ENCODE measurements at places on chromosomes 4 and X.

DNA sequence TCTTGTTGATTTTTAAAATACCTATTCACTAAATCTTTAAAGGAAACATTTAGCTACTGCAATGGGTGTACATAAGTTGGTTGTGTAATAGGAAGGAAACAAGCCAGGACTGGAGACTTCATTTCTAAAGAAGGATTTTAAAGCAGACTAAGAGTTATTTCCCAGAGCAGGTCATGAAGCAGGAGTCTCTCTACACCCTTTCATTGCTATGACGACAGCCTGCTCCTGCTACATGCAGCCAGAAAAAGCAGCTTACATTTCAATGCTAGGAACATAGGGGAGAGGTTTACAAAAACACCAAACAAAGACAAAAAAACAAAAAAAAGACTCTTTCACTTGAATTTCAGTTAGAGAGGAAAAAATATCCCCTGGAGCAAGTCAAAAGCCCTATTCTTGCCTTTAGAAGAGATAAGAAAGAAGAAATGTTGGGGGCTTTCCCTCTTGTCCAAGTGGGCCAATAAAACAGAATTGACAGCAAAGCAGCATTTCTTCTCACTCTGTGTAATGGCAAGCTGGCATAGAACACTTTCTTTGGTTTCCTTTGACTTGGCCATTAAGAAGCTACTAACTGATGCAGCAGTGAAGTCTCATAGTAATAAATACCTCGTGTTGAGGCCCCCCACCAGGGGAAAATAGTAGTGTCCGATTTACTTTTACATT, 3.4 kb downstream of the SPARCL1 start:
- no peak for DNase-seq

GRCh38 chr4:65917486-65917885, 247.2 kb upstream of the EPHA5 start:
- DNase-seq, result no peak

GRCh38 chr4:15536552-15537499, 67.1 kb downstream of the CC2D2A start:
- DNase-seq, result no peak

DNA sequence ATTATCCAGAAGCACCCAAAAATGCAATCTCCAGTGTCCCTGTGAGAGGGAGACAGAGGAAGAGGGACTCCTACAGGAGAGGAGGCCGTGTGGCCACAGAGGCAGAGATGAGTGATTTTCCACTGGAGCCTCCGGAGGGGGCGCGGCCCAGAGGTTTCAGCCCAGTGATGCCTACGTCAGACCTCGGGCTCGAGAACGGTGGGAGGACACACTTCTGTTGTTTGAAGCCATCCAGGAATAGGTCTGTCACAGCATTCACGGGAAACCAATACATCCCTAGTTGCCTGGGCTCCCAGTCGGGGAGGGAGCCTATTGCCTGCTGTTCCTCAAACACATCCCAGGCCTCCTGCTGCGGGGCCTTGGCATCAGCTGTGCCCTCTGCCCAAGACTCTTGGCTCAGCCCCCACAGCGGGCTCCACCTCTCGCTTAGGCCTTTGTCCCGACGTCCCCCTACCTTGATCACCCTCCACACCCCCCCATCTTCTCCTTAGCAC, 39.2 kb upstream of the HMX1 start:
- no peak for DNase-seq

DNA sequence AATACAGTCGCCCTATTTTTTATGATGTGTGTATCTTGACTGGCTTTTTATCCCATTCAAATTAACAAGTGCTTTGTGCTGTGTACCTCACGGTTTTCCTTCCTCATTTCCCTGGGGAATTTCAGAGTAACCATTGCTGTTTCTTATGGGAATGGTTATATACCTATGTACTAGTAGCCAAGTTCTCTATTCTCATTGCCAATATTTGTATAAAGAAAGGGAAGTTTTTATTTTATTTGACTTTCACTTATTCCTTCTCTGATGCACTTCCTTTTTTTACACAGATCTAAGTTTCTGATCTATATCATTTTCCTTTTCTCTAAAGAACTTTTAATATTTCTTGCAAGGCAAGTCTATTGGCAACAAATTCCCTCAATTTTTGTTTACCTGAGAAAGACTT, 181.3 kb downstream of the SOWAHB start:
- DNase-seq, result no peak

DNA sequence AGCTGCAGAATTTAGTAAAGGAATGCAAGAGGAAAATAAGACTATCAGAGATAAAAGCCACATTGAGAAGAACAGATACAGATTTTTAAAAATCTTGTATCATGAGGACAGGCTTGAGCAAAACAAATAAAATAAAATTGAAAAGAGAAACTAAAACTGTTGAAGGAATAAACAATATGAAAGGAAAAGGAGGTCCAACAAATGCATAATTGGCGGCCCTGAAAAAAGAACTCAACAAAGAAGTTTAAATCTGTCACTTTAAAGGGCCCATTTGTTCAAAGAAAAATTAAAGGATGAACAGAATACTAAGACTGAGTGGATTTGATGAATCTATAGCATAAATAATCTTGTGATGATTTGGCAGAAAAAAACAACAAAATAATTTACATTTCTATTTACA, 36.5 kb downstream of the TMPRSS11B start:
- DNase-seq, result no peak

Measured in NCI-H187 (cell line).